Pancreas (tissue), 10 donors: ENCODE measurements at places on chromosomes 13 and 19. TPM values are rescaled to one million over a fixed set of nuclear protein-coding genes. Genes with fewer than 3 reads are reported as not detected.

The ZNF677 gene
- 5.8 TPM for polyA plus RNA-seq

The CGB7 gene
- polyA plus RNA-seq = 0.38 TPM

The CYSLTR2 gene
- 0.15 TPM for polyA plus RNA-seq

The CLASRP gene
- polyA plus RNA-seq = 244 TPM

The GPR4 gene
- polyA plus RNA-seq = 3.0 TPM

The CGB5 gene
- not detected for polyA plus RNA-seq

The DNMT1 gene
- polyA plus RNA-seq = 28.7 TPM

The TBXA2R gene
- 1.5 TPM for polyA plus RNA-seq

The ZNF492 gene
- not detected for polyA plus RNA-seq

The CBLC gene
- polyA plus RNA-seq = 29.7 TPM

The HCST gene
- 2.3 TPM for polyA plus RNA-seq

The ADGRE1 gene
- not detected for polyA plus RNA-seq

The AMER2 gene
- 0.07 TPM for polyA plus RNA-seq

The PDX1 gene
- polyA plus RNA-seq = 15.7 TPM

The WIZ gene
- 23.2 TPM for polyA plus RNA-seq

The UNC13A gene
- 4.1 TPM for polyA plus RNA-seq

DNA sequence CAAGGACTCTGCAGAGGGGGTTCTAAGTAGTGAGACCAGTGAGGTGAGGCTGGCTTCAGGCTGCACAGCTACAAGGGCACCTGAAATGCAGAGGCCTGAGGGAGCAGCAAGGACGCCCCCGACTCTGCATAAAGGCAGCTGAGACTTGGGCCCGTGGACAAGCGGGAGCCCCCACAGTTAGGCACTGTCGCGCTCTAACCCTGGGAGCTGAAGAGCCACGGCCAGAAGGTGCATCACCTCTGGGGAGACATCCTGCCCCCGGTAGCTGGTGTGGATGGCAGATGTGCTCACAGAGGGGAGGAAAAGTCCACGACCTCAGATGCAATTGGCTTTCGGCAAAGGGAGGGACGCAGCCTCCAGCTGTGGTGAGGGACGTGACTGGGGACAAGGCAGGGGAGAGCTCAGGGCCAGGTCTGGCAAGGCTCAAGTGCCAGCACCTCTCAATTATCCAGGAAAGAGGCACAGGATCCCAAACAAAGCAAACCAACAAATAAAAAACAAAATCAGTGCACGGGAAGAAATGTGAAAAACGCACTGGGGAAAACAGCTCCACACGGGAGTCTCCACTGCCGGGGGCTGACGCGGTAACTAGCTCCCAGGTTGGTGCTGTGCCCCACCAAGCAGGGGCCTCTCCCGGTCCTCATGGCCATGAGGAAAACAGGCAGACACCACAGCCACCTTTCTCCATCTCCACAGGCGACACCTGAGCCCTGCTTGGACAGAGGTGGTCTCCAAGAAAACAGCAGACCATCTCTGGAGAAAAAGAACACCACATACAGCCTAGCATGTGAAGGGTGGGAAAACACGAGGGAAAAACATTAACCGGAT is 23.0 kb upstream of the PLPP2 start:
- H3K36me3 ChIP-seq = peaks cover 14% of the 10 kb centered on the region
- H3K27me3 ChIP-seq = no peaks in the 10 kb centered on the region
- H3K4me3 ChIP-seq = no peak overlapping the region
- no peak for DNase-seq

DNA sequence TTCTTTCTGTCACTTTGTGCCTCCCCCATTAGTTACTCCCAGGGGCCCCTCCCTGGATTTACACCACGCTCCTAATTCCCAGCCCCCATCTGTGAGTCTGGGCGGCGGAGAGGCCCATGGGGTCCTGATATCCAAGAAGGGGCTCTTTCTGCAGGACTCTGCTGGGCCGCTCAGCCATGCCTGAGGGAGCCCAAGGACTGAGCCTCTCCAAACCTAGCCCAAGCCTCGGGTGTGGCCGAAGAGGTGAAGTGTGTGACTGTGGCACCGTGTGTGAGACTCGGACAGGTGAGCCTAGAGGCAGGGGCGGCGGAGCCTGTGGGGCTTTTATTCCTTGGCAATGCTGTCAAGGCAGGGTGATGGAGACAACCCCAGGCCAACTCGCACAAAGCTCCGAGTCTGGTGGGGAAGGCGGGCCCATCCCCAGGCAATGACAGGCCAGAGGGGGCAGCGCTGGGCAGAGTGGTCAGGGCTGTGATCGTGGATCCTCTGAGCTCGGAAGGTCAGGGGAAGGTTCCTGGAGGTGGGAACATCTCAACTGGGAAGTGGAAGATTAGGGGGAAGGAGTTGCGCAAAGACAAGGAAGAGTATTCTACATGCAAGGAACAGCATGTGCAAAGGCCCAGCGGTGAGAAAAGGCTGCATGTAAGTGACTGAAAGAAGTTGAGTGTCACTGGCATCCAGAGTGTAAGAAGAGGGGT is 1.6 kb downstream of the PLEKHG2 start:
- H3K36me3 ChIP-seq = no peaks in the 10 kb centered on the region
- no peak overlapping the region for H3K4me3 ChIP-seq
- peaks cover 12% of the 10 kb centered on the region for H3K4me1 ChIP-seq
- DNase-seq = no peak
- H3K27me3 ChIP-seq = no peaks in the 10 kb centered on the region
- no peak overlapping the region for H3K27ac ChIP-seq

GRCh38 chr19:49366110-49366509 is 2.4 kb downstream of the DKKL1 start:
- no peak overlapping the region for H3K27ac ChIP-seq
- peaks cover 4% of the 10 kb centered on the region for H3K4me1 ChIP-seq
- H3K4me3 ChIP-seq = no peak overlapping the region
- no peaks in the 10 kb centered on the region for H3K36me3 ChIP-seq
- no peaks in the 10 kb centered on the region for H3K27me3 ChIP-seq
- DNase-seq = no peak

GRCh38 chr19:15769586-15769985 is 17.9 kb upstream of the OR10H5 start:
- no peaks in the 10 kb centered on the region for H3K4me1 ChIP-seq
- no peak overlapping the region for H3K4me3 ChIP-seq
- no peaks in the 10 kb centered on the region for H3K27me3 ChIP-seq
- H3K36me3 ChIP-seq = no peaks in the 10 kb centered on the region
- H3K27ac ChIP-seq = no peak overlapping the region
- no peak for DNase-seq

DNA sequence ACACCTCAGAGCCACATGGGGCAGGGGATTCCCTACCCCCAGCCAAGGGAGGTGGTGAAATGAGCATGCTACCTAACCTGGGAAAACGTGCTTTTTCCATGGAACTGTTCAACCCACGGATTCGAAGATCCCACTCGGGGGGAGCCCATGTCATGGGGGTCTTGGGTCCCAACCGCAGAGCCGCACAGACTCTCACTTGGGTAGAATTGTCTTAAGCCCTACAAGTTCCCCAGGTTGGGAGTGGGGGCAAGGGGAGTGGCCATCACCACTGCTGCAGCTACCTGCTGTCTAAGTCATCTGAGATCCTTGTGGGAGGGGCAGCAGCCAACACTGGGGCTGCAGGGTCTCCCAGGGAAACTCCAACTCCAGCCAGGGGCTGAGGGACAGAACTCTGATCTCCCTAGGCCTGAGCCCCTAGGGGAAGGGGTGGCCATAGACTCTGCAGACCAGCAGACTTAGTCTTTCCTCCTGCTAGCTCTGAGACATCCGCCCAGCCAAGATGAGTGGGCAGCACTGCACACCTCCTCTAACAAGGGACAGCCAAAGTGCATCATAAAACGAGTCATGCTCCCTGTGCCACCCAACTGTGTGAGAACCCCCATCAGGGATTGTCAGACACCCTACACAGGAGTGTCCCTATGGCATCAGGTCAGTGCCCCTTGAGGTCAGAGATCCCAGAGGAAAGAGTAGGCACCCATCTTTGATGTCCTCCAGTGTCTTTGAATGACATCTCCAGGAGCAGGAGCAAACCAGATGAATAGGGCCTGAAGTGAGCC is 610.4 kb upstream of the SLITRK6 start:
- no peak for DNase-seq
- H3K4me3 ChIP-seq = no peak overlapping the region
- no peaks in the 10 kb centered on the region for H3K4me1 ChIP-seq
- no peak overlapping the region for H3K27ac ChIP-seq
- H3K27me3 ChIP-seq = no peaks in the 10 kb centered on the region

DNA sequence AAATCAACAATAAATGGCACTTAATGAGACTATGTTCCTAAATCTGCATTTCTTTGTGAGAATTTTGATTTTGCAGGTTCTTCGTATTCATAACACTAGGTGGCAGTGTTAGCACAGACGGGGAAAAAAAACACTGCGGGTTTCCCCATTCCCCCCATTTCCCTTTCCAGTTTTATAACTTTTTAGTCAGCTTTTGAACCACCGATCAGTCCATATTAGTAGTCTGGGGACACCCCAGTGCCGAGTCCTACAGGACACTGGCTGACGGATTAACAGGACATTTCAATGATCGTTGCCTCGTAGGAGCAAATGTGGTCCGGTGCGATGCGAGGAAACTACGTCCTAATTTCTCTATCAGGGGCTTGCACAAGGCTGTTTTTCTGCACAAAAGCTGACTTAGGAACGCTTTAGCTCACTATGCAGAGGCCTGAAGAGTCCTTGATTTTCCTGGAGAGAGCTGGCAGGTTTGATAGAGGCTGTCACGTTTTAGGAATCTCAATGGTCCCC is 234.3 kb downstream of the LMO7 start:
- no peak overlapping the region for H3K4me3 ChIP-seq
- H3K27me3 ChIP-seq = no peaks in the 10 kb centered on the region
- DNase-seq = no peak
- H3K36me3 ChIP-seq = no peaks in the 10 kb centered on the region

- peaks cover 8% of the 10 kb centered on the region for H3K4me1 ChIP-seq
- H3K4me3 ChIP-seq = no peak overlapping the region
- peak overlapping the region; percentile 55 for H3K27ac ChIP-seq
- DNase-seq = no peak
- no peaks in the 10 kb centered on the region for H3K36me3 ChIP-seq
Measured at GRCh38 chr19:42421591-42422031, 5.6 kb downstream of the LIPE start.

- H3K4me3 ChIP-seq = no peak overlapping the region
- no peaks in the 10 kb centered on the region for H3K27me3 ChIP-seq
- no peaks in the 10 kb centered on the region for H3K36me3 ChIP-seq
- DNase-seq = no peak
- H3K27ac ChIP-seq = no peak overlapping the region
Measured at GRCh38 chr19:56321254-56321988, 6.8 kb upstream of the ZSCAN5A start.

DNA sequence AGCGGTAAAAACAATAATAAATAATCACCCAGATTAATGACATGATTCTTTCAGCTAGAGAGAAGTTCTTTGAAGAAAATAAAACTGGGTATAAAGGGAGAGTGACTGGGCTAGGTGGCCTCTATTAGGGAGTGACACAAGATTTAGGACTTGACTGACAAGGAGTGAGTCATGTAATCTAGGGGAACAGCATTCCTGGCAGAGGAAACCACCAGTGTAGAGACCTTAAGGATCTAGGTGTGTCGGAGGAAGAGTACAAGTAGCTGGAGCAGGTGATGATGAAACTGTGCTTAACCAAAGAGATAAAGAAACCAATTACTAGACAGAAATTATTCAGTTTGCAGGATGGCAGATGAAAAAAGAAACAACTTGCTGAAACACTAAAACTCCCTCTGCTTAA is 248.0 kb downstream of the RFC3 start:
- DNase-seq = no peak
- no peaks in the 10 kb centered on the region for H3K27me3 ChIP-seq
- no peak overlapping the region for H3K4me3 ChIP-seq
- H3K4me1 ChIP-seq = no peaks in the 10 kb centered on the region
- H3K36me3 ChIP-seq = no peaks in the 10 kb centered on the region

GRCh38 chr19:1384085-1384462 is 367 bp downstream of the NDUFS7 start:
- H3K4me3 ChIP-seq = peak overlapping the region; percentile 99
- H3K4me1 ChIP-seq = peaks cover 19% of the 10 kb centered on the region
- no peaks in the 10 kb centered on the region for H3K27me3 ChIP-seq
- no peaks in the 10 kb centered on the region for H3K36me3 ChIP-seq
- no peak for DNase-seq

GRCh38 chr13:66137384-66137783 is 1092.8 kb downstream of the PCDH9 start:
- H3K4me3 ChIP-seq = no peak overlapping the region
- no peaks in the 10 kb centered on the region for H3K4me1 ChIP-seq
- H3K36me3 ChIP-seq = no peaks in the 10 kb centered on the region
- H3K27ac ChIP-seq = no peak overlapping the region
- no peaks in the 10 kb centered on the region for H3K27me3 ChIP-seq
- DNase-seq = no peak

DNA sequence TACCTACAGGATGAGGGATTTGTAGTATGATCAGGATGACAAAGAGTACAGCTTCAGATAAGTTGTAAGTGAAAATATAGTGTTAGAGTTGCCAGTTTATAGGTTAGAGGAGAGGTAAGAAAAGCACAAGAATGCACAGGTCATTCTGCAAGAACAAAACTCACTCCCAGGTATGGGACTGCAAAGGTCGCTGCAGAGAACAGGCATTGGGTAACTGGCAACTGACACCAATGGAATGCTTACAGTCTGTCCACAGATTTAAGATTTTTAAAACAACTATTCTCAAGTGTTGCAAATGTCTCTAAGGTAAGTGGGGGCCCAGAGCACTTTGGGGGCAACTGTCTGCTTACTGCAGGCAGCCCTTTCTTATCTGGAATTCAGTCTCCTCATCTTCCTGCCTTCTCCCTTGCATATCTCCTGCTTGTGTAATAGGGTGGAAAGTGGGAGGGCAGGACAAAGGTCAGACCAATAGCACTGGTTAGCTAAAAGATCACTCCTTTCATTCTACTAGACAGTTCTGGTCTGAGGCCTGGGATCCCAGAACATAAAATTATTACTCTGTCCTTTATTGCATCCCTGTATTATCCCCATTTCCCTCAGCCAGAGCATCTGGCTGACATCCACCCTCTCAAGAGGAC is 42.3 kb upstream of the ZNF726 start:
- H3K27me3 ChIP-seq = no peaks in the 10 kb centered on the region
- DNase-seq = no peak
- H3K4me1 ChIP-seq = no peaks in the 10 kb centered on the region
- no peaks in the 10 kb centered on the region for H3K36me3 ChIP-seq
- H3K4me3 ChIP-seq = no peak overlapping the region
- H3K27ac ChIP-seq = no peak overlapping the region

GRCh38 chr19:53867225-53868090 is at the start of gene MYADM:
Gene MYADM (plus strand): TSS chr19:53867883. CDS start chr19:53873530, 5,647 bp downstream.
- H3K27ac ChIP-seq = peak within 1 kb of the TSS; percentile 82
- peak within 1 kb of the TSS; percentile 67 for H3K4me3 ChIP-seq
- H3K36me3 ChIP-seq = no peaks in the 10 kb centered on the region
- no peaks in the 10 kb centered on the region for H3K4me1 ChIP-seq
- peak; percentile 99 for DNase-seq

GRCh38 chr13:99689955-99690354 is 188.7 kb downstream of the TM9SF2 start:
- no peak for DNase-seq
- H3K27me3 ChIP-seq = no peaks in the 10 kb centered on the region
- no peaks in the 10 kb centered on the region for H3K36me3 ChIP-seq
- H3K27ac ChIP-seq = no peak overlapping the region
- H3K4me3 ChIP-seq = no peak overlapping the region

DNA sequence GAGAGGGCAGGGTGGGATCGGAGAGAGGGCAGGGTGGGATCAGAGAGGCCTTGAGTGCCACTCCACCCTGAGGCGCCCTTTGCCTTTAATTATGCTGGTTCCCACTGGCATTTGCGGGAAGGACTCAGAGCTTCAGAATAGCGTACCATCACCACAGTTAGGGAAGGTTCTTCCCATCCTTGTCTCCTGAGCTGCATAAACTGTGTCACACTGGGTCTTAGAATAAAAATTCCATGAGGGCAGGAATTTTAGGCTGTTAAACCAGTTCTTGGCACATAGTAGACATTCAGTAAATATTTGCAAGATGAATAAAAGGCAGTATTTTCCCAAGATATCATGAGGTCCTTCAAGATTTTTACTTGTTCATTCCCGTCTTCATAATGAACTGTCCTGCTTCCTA is 24.4 kb downstream of the PPP2R1A start:
- no peak for DNase-seq
- no peaks in the 10 kb centered on the region for H3K27me3 ChIP-seq
- no peak overlapping the region for H3K27ac ChIP-seq
- no peaks in the 10 kb centered on the region for H3K4me1 ChIP-seq
